H9 (cell line): ENCODE measurements at places on chromosomes 4 and X.

DNA sequence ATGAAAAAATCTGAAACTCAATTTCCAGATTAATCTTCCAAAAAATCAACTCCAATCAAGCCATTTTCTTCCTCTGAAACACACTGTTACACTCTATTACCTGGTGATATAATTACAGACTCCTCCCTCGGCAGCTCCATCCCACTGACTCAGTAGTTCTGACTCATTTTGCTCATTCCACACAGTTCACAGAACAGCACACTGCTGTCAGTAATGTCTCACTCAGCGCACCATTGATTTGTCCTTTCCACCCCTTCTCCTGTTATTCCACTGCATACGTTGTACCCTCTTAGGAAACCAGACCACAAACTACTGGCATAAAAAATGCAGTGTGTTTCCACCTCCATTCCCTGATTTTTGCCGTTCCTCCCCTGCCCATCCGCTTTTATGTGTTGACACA, 212.7 kb downstream of the SLIT2 start:
- DNase-seq: no peak

DNA sequence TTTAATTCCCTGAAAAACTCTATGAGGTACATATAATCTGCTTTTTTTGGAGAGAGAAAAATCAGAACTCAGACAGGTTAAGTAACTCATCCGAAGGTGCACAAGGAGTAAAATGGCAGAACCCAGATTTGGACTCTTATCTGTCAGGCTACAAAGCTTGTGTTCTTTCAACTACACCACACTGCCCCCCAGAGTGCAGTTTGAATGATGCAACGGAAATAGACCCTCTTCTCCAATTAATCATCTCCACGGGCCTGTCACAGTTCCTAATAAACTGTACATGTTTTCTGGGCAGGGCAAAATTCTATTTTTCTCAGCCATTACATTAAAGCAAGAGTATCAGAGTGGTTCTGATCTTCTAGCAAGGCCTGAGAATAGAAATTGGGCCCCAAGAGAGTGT, 35.3 kb upstream of the DCX start:
- peak; percentile 57 for DNase-seq

- DNase-seq: no peak
These were observed 95.7 kb upstream of the AFAP1 start for GRCh38 chr4:8035371-8035780.

DNA sequence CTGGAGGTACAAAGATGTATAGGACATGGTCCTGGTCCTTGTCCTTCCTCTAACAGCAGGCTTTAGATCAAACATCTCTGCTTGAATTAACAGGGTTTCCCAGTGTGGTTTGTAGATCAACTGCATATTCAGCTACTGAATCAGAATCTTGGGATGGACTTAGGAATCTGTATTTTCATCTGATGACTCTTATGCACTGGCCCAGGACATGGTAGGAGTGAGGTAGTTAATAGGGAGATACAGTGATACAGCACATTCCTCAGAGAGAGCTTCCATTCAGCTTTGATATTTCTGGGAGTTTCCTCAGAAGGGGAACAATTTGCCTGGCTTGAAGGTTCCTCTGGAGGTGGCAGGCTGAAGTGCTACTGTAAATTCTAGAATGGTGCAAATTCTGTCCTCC, 203.1 kb downstream of the LARP7 start:
- no peak for DNase-seq

- no peak for DNase-seq
These were observed 124.9 kb upstream of the ZCCHC13 start for GRCh38 chrX:74179071-74179470.

DNA sequence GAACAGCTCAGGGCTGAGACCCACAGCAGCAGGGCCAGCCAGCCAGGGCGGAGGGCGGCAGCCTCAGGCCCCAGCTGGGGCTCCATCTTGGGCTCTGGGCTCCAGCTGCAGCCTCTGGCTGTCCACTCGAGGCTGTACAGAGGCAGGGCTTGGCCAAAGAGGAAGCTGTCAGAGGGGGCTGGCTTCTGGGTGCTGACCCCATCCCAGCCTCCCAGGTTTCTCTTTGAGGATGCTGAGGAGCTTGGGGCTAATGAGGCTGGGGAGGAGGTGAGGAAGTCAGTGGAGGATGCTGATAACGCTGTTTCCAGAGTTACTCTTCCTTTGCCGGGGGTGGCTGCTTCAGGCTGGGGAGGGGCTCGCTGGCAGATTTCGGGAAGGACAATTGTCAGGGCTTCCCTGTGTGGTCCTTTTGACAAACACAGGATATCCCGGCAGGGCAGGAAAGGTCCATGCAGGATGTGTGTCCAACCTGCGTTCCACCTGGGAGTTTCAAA, at the start of gene DIPK2B:
TSS of gene DIPK2B (minus strand) at position 136 of the 494 bp plus-strand sequence. CDS start at position 86, 50 bp downstream.
- no peak for DNase-seq

- DNase-seq: no peak
These were observed 31.8 kb downstream of the KLF3 start for GRCh38 chr4:38695809-38696208.

GRCh38 chrX:54180403-54180802, 2.7 kb downstream of the FAM120C start:
- DNase-seq: no peak

- DNase-seq: no peak
These were observed 156.7 kb downstream of the TRIML1 start for GRCh38 chr4:188295899-188296298.

DNA sequence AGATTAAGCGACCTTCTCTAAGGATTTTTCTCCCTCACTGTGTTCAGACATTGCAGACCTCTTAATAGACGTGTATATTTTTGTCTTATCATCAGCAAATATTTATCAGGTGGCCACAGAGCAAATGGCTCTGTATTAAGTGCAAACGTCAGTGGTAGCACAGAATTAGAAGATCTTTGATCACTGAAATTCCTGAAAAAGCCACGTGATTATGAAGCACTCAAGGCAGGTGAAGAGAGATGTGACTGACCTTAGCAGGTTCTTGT, 105.9 kb upstream of the TBC1D9 start:
- no peak for DNase-seq

- DNase-seq: no peak
These were observed 7.4 kb downstream of the MAGEB10 start for GRCh38 chrX:27815209-27815608.

DNA sequence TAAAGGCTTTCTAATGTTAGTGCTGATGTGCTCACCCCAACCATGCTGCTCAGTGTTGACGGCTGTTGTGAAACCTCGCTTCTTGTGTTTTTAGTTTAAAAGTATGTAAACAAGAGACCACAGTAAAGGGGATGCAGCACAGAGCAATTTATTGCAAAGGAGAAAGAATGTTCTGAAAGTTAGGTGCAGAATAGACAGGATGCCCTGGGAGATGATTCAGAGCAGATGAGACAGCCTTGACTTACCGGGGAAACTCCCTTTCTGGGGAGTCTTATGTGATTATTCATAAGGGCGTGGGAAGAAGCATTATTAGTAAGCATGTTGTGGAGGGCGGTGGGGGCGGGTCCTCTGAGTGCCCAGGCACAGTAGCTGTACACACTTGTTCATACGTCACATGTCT, 47.7 kb downstream of the EVC start:
- DNase-seq: no peak

DNA sequence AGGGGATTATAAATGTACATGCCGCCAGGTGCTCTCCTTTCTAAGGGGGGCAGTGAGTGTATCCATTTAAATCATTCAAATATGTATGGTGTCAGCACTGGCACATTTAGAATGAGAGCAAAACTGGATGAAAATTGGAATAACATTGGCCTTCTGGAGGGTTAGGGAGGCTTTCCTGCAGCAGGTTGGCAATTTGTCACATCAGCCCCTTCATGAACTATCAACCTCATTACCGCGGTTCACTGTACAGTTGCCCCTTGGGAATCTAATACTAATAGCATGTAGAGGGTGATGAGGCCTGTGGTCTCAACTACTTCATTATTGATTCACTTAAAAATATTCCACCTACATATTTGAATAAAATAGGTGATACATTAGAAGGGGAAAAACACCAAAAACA, 117.9 kb downstream of the PDHA2 start:
- no peak for DNase-seq

GRCh38 chr4:176927664-176928063, 134.9 kb upstream of the VEGFC start:
- DNase-seq: no peak

- DNase-seq: peak; percentile 28
These were observed 36.7 kb upstream of the GABRQ start for GRCh38 chrX:152600853-152601633.

DNA sequence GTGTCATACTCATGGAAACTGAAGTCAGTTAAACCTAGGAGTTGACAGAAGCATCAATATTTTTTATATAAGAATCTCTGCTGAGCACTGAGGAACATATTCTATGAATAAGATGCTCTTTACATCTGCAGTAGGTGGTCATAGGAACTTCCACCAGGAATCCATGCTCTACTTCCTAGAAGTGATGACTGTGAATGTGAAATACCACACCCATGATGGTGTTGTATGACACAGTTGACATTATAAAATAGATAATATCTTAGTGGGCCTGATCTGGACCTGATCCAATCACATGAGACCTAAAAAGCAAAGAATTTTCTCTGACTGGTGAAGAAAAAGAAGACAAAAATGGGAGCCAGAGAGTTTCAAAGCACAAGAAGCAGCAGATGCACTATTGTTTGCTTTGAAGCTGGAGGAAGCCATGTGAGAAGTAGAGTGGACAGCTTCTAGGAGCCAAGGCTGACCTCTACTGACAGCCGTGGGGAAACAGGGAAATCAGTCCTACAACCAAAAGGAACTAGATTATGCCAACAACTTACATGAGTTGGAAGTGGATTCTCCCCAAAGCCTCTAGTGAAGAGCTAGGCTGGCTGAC, 68.6 kb upstream of the HS3ST1 start:
- peak; percentile 32 for DNase-seq

- no peak for DNase-seq
These were observed 19.0 kb downstream of the ATP8A1 start for GRCh38 chr4:42637867-42638266.

- peak; percentile 78 for DNase-seq
These were observed 2184.4 kb upstream of the TENM3 start for GRCh38 chr4:180058691-180059215.

- DNase-seq: no peak
These were observed 70.5 kb upstream of the HGFAC start for GRCh38 chr4:3371033-3372001.

DNA sequence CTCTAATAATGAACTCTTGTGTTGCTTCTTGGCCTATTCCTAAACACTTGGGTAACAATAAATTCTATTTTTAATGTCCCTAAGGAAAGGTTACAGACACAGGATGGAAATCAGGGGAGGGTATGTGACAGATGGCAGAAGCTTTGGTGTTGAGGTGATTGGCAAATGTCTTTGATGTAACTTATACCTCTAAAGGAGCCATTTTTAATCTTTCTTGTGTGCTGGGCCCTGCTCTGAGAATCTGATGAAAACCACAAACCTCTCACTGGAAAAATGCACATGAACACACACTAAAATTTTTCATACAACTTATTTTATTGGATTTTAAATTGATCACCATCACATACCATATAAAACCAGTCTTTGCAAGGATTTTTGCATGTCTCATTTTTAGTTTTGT, 17.7 kb downstream of the FRYL start:
- no peak for DNase-seq

- no peak for DNase-seq
These were observed 172.5 kb upstream of the ANXA3 start for GRCh38 chr4:78379040-78379439.

GRCh38 chr4:4803216-4803911, 56.1 kb upstream of the MSX1 start:
- DNase-seq: no peak

DNA sequence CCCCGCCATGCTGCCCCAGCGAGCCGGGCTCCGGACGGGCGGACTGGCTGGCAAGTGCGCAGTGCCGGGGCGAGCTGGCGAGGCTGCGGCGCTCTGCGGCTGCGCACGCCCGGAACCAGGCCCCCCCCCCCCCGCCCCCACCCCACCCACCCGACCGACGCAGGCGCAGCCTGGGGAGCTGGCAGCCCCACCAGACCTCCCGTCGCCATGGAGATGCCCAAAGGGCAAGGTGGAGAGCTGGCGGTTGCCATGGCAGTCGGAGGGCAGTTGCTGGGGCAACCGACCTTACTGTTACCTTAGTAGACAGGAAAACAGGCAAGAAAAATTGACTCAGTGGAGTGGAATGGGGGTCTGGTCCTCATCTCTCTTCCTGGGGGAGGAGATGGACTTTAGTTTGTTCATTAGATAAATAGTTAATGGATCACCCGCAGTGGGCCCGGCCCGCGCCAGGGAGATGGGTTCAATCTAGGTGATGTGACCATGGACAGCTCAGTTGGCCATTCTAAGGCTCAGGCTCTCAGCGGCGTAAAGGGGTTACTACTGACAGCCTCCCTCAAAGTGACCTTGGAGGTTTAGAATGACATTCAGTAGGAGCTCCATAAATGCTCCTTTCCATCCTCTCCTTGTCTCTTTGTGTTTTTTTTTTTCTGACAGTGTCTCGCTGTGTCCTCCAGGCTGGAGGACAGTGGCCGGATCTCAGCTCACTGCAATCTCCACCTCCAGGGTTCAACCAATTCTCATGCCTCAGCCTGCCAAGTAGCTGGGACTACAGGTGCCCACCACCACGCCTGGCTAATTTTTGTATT, at the start of gene PCSK1N:
TSS of gene PCSK1N (minus strand) at position 87 of the 806 bp plus-strand sequence. CDS start at position 9, 78 bp downstream.
- DNase-seq: peak; percentile 60

GRCh38 chrX:102580891-102581290, 18.4 kb upstream of the ARMCX5 start:
- no peak for DNase-seq

DNA sequence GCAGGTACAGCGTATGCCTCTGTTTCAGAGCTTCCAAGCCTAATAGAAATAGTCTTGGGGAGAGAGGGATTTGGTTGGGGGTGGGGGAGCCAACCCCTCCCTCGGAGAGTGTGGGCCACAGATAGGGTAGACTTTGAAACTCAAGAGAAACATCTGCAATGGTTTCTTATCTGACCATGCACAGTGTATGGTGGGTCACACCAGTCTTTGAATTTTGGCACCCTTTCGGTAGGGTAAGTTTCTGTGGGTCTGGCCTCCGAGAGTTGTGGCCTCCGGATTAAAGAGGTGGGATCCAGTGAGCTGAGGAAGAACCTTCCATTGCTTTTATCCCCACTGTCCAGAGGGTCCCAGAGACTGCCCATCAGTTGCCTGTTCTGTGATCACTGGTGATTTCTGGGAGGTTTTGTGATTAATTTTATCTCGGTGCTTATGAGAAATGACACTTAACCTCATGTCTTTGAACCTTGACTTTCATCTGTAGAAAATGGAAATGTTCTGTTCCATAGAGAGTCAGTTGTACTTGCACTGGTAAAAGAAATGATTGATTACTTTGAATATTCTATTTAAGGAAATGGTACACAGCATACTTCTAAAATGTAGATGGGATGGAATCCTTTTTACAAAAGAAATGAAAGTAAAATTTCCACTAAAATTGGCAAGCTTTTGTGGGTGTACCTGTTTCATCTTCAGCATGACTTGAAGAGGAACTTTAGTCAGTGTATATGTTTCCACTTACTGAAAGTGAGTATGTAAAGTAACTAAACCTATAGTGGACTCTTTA, 62.7 kb downstream of the TMEM131L start:
- no peak for DNase-seq
